ENCODE measurements at places on chromosomes 3 and 15.

- no peak for DNase-seq
Observed at GRCh38 chr3:113685956-113686721, 10.3 kb downstream of the USF3 start.

- no peak for DNase-seq
Observed at GRCh38 chr15:53709821-53710220, 49.6 kb downstream of the WDR72 start.

DNA sequence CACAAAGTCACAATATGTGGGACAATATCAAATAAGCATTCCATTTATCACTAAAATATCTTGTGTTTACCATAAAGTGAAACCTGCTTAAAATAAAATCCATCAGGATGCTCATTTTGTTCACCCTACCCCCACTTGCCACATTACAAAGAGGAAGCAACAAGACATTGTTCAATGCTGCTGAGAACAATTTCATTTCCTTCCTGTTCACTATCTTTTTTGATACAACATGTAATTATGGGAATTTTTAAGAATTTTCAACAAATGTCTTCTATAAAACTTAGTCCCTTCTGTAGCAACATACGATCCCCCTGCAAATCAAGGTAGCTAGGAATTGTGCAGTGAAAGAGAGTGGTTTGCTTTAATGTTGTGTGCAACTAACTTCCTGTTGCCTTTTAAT, 34.9 kb upstream of the GPR160 start:
- no peak for DNase-seq

- DNase-seq: no peak
Observed at GRCh38 chr3:64924961-64925360, 237.2 kb upstream of the ADAMTS9 start.

DNA sequence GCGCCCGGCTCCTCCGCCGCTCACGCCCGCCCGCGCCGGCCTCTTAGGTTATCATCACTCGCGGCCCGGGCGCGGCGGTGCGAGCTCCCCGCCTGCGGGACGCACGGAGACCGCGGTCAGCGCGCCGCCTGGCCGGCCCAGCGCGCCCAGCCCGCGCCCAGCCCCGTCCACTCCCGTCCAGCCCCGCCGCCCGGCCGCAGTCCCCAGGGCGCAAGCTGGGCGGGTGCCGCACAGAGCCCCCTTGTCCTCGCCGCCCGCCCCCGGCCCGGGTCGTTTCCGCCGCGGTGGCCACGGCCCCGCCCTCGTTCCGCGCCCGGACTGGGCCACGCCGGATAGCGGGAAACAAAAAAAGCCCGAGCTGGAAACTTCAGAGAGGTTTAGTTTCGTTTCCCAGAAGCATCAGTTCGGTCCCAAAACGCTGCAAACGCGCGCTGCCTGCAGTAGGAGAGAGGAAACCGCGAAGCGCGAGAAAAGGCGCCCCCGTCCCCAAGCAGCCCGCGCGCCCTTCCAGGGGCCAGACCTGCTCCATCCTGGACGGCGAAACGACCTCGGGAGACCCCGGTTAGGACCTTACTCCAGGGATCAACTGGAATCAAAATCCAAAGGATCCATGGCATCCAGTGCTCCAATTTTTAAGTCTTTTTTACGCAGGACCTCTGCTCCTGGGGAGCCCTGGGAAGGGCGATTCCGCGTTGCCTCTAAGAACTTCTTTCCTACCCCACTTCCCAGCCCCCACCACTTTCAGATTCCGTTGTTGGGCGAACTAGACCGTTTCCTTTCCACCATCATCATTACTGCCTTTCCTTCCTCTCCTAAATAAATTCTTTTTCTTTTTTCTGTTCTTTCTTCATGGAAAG, at the start of gene ATP10A:
Gene ATP10A, minus strand, starts transcription at position 217 of the 857 bp plus-strand sequence. CDS start 231 bp downstream, outside the sequence.
- no peak for DNase-seq

DNA sequence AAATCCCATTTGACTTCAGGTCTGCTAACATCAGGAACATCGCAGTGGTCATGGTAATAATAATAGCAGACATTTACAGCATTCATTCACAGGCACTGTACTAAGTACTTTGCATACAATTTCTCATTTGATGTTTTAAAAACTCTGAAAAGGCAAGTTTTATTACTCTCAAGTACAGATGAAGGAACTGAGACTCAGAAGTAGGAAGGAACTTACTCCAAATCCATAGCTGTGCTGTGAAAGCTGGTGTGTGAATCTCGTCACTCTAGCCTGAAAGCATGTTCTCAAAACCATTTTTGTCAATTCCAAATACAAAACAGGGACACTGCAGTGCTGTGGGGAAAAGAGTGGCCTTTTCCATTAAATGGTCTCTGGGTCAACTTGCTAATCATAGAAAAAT, 179.9 kb downstream of the FAM43A start:
- DNase-seq: no peak

DNA sequence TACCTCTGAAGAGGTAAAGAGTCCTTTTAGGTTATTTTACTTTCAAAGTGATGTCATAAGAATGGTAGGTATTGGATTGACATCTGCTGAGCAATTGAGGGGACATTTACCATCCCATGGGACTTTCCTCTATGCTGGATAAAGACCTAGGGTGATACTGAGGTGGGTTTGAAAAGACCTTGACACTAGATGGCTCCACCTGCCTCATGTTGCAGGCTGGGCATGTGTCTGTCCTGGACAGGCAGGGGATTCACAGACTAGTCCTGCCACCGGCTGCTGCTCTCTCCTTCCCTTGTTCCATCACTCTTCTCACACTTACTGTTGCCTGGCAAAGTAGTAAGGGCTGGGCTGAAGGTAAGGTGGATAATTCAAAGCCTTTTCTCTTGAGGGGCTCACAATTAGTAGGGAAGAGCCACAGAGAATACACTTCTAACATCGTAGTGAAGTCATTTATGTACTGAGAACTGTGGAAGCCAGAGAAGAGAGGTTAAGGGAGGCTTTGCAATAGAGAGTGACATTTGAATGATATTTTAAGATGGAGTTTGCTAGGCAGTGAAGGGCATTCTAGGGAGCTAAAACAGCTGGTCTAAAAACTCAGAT, 27.7 kb downstream of the TRAK1 start:
- no peak for DNase-seq

DNA sequence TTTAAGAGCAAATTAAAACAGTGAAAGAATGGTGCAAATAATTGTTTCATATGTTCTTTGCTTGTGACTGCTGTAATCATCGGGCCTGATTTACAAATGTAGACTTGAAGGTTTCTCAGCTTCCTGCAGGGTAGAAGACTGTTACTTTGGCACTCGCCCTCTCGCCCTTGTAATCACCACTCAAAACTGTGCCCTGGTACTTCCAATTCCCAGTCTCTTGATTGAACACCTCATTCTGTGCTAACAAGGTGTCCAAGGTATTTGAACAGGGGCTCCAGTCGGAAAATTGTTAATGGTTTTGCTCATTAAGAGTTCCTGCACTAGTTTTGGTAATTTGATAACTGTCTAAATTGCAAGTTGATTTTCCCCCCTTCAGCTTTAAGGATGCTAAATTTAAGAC, 209.5 kb downstream of the ZIC1 start:
- no peak for DNase-seq

DNA sequence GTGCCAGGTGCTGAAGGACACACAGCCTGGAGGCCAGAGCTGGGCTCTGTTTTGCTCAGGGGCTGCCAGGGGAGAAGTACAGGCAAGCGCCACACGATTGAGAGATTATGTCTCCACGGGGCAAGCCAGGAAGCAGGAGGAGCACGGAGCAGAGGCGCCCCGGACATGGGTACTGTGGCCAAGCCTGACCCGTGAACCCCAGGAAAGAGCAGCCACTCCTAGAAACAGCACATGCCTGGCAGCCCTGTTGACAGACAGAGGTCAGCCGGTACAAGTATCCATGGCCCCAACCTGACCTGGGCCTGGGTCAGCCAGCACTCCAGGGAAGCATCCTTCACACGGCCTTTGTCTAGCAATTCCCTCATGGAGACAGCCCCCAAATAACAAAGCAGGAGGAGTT, 89.4 kb downstream of the ADAMTS17 start:
- no peak for DNase-seq

DNA sequence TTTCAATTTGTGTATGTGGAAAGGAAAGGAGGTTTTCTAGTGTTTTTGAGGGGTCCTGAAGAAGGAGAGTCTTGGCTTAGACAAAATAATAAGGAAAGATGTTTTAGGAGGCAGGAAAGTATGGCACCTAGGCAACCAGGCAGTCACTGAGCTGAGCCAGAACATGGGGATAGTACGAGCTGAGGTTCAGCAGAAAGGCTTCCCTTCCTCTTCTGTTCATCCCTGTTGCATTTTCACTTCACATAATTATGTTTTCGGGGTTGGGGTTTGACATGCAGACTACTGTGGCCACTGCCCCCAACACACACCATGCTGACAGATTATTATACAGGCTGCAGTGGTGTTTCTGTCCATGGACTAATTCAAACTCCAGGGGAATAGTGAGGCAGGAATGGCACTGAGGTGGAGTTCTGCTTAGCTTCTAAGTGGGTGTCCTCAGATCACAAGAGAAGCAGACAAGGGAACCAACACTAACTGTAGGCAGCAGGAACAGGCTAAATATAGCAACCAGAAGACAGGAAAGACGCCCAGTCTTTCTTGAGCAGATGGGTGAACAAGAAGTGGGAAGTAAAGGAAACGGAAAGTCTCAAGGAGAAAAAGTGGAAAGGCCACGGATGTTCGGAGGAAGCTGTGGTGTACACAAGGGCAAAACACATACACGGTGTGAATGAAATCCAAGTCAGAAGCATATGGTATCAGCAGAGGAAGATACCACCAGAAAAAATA, 305.8 kb downstream of the PLCL2 start:
- DNase-seq: no peak

Measured in NCI-H2171 (cell line).